ENCODE measurements at places on chromosomes 3 and 15. TPM values are rescaled to one million over a fixed set of nuclear protein-coding genes. Genes with fewer than 3 reads are reported as not detected.

The EFCC1 gene
- not detected for total RNA-seq

The C3orf85 gene
- total RNA-seq: not detected

The ALPK3 gene
- total RNA-seq: 6.8 TPM

GRCh38 chr3:108403686-108404345, 106.6 kb downstream of the MYH15 start:
- H3K4me1 ChIP-seq: peaks cover 8% of the 10 kb centered on the region
- no peak overlapping the region for H3K27ac ChIP-seq
- H3K36me3 ChIP-seq: no peaks in the 10 kb centered on the region
- no peaks in the 10 kb centered on the region for H3K27me3 ChIP-seq
- H3K4me3 ChIP-seq: no peak overlapping the region

GRCh38 chr15:72474912-72475628, 940 bp downstream of the ARIH1 start:
- peaks cover 9% of the 10 kb centered on the region for H3K4me1 ChIP-seq
- H3K27ac ChIP-seq: peak overlapping the region; percentile 100
- H3K36me3 ChIP-seq: no peaks in the 10 kb centered on the region
- no peaks in the 10 kb centered on the region for H3K27me3 ChIP-seq
- DNase-seq: peak; percentile 69

GRCh38 chr15:66720206-66721010, 18.4 kb downstream of the SMAD6 start:
- no peaks in the 10 kb centered on the region for H3K27me3 ChIP-seq
- H3K4me3 ChIP-seq: no peak overlapping the region
- H3K36me3 ChIP-seq: no peaks in the 10 kb centered on the region
- peak; percentile 71 for DNase-seq
- H3K4me1 ChIP-seq: peaks cover 25% of the 10 kb centered on the region
- no peak overlapping the region for H3K27ac ChIP-seq

- H3K36me3 ChIP-seq: no peaks in the 10 kb centered on the region
- H3K27me3 ChIP-seq: no peaks in the 10 kb centered on the region
- H3K4me3 ChIP-seq: no peak overlapping the region
- no peak overlapping the region for H3K27ac ChIP-seq
- no peaks in the 10 kb centered on the region for H3K4me1 ChIP-seq
- no peak for DNase-seq
Observed at GRCh38 chr3:26915208-26915607, 292.6 kb downstream of the LRRC3B start.

DNA sequence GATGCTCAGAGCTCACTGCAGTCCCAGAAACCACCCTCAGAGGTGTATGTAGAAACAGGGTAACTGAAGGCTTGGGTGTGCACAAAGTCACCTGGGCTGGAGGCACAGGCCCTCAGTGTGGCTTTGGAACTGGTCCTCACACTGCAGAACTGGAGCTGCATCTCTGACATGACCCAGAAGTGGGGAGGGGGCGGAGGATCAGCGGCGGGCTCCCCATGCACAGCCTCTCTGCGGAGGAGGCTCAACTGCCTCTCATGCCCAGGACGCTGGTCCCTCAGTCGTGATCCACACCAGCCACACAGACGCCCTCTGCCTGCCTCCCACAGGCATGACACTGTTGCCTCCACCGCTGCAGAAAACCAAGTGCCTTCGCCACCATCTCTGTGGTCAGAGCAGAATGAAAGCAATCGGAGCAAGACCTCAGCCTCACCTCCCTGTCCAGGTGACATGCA, 73.7 kb downstream of the TM2D3 start:
- no peak overlapping the region for H3K27ac ChIP-seq
- no peaks in the 10 kb centered on the region for H3K36me3 ChIP-seq
- no peaks in the 10 kb centered on the region for H3K27me3 ChIP-seq
- no peak for DNase-seq
- peaks cover 10% of the 10 kb centered on the region for H3K4me1 ChIP-seq
- H3K4me3 ChIP-seq: no peak overlapping the region

GRCh38 chr3:151751161-151751560, 17.4 kb downstream of the AADACL2 start:
- no peak overlapping the region for H3K4me3 ChIP-seq
- H3K27ac ChIP-seq: no peak overlapping the region
- peak; percentile 22 for DNase-seq
- no peaks in the 10 kb centered on the region for H3K4me1 ChIP-seq
- no peaks in the 10 kb centered on the region for H3K27me3 ChIP-seq

- no peak for DNase-seq
- H3K4me1 ChIP-seq: no peaks in the 10 kb centered on the region
- no peak overlapping the region for H3K4me3 ChIP-seq
- no peak overlapping the region for H3K27ac ChIP-seq
- no peaks in the 10 kb centered on the region for H3K36me3 ChIP-seq
Observed at GRCh38 chr3:170599091-170599490, 13.2 kb upstream of the SLC7A14 start.

DNA sequence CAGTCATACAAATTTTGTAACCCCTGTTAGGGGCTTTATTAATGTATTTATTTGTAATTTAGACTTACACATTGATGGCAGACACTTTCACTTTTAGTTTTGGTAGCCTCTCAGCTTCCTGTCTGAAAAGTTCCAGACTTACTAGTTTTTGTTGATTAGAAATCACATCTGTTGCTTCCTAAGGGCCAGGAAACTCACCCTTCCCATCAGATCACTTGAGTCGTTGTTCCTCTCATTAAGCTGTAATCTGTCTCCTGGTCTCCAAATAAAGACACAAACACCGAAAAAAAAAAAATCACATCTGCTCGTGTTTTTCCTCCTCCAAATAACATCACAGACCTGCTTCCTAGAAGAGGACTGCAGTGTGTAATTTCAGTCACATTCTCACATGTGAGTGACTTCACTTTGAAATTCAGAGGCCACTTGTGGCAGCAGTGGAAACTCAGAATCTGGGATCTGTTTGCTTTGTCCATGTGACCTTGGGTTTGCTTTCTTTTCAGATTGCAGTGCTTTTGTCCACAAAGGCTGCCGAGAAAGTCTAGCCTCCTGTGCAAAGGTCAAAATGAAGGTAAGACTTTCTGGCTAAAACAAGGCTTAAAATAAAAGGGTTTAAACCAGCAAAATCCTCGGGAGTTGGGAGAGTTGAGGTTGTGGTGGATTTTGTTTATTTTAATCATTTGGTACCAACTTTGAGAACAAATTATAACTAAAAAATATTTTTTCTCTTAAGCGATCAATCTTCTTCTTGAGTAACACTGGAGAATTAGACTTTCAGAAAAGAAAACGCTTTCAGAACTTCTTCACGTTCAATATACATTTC, 87.0 kb downstream of the KLHL25 start:
- no peaks in the 10 kb centered on the region for H3K27me3 ChIP-seq
- H3K4me3 ChIP-seq: no peak overlapping the region
- peak; percentile 39 for DNase-seq
- peaks cover 23% of the 10 kb centered on the region for H3K4me1 ChIP-seq

GRCh38 chr3:141336672-141337522, 31.4 kb upstream of the ZBTB38 start:
- peak; percentile 89 for DNase-seq
- no peaks in the 10 kb centered on the region for H3K27me3 ChIP-seq
